ENCODE measurements at places on chromosomes 13 and 19.

- DNase-seq = no peak
Measured at GRCh38 chr13:40223585-40223984, 442.9 kb downstream of the FOXO1 start.

- peak; percentile 29 for DNase-seq
Measured at GRCh38 chr19:1884719-1885334, 469 bp downstream of the ABHD17A start.

GRCh38 chr19:11496391-11497163 is 9.1 kb downstream of the ZNF653 start:
- peak; percentile 82 for DNase-seq

DNA sequence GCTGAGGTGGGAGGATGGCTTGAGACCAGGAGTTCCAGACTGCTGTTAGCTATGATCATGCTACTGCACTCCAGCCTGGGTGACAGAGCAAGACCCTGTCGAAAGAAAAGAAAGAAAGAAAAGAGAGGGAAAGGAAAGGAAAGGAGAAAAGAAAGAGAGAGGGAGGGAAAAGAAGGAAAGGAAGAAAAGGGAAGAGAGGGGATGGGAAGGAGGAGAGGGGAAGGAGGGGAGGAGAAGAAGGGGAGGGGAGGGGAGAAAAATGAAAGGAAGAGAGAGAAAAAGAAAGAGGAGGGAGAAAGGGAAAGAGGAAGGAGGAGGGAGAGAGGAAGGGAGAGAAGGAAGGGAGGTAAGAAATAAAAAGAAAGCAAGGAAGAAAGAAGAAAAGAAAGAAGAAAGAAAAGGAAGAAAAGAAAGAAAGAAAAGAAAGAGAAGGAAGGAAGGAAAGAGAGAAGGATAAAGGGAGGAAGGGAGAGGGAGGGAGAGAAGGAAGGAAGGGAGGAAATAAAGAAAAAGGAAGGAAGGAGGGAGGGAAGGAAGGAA is 44.1 kb downstream of the INSR start:
- DNase-seq = no peak

DNA sequence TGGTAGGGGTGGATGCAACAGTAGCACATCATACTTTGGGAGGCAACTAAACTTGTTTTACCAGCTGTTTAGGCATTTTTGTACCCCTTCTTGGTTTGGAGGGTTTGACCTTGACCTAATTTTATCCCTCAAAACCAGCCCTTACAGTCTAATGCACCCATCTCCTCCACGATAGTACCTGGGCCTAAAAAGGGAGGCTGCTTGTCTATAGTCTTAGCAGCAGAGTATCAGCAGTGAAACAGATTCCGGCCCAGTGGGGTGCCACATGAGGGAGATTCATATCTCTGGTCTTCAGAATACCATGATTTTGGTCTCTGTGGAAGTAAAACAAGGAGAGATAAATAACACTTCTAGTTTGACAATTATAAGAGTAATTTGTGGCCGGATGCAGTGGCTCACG is 39.5 kb upstream of the ATP12A start:
- no peak for DNase-seq

DNA sequence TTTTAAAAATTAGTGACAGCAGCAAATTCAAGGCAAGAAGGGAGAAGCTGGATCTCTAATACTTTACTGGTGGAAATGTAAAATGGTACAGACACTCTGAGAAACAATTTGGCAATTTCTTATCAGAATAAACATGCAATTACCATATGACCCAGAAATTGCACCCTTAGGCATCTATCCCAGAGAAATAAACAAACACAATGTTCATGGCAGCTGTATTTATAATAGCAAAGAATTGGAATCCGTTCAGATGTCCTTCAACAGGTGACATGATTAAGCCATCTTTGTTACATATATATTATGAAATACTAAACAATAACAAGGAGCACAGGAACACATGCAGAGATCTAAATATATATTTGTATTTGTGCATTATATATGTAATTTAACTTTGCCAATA is 756.5 kb downstream of the SLITRK1 start:
- DNase-seq = no peak

GRCh38 chr13:29791997-29792780 is 58.2 kb downstream of the UBL3 start:
- no peak for DNase-seq

- no peak for DNase-seq
Measured at GRCh38 chr13:36920616-36921185, 663 bp upstream of the SMAD9 start.

GRCh38 chr19:28427376-28428083 is 785.4 kb downstream of the UQCRFS1 start:
- no peak for DNase-seq

DNA sequence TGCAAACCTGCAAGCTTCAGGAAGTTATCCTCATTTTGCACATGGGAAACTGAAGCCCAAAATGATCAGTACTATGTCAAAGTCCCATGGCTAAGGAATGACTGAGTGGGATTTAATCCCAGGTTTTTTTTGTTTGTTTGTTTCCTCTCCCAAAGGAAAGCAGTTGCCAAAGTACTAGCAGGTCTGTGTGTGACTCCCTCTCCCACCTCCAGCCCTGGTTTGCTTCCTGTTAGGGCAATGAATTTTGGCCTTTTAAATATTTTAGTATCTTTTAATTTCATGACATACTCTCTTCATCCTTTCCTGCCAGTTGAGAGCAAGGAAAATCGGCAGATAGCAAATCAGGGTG is 134.1 kb upstream of the RNF113B start:
- no peak for DNase-seq

- no peak for DNase-seq
Measured at GRCh38 chr13:81602241-81602640, 1261.3 kb upstream of the SPRY2 start.

DNA sequence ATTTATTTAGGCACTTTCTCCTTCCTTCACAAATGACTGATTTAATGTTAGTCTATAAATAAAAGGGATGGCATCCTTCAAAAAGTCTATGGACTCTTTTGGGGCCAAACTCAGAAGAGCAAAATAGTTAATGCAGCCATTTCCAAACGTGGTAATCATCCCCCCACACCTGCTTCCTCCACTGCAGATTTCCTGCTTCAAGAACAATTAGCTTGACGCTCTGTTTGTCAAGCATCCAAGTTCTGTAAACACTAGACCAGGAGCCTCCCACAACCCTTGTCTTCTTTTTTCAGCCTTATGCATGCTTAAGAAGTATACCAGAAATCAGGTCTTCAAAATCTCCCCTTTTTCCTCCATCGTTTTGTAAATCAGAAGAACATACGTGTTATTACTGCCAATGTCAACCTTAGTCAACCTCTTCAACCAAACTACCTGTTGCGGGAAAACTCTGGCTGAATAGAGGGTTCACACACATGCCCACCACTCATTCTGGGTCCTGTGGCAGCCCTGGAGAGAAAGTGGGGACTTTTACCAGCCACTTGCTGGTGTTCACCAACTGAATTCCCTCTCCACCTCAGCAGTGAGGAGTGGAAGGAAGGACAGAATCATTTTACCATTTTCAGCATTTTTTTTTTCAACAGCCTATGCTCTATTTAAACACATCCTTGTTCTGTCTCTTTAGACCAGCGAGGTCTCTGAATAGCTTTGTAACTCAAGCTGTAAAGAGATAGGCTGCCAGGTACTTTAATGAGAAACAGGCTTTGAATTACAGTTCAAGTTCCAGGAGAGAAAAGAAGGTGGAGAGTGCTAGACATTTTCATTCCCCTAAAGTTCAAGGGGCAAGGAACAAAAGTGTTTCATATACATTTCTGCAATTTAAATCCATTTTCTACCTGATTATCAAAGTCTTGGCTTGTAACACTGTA is 39.1 kb downstream of the EFNB2 start:
- no peak for DNase-seq

DNA sequence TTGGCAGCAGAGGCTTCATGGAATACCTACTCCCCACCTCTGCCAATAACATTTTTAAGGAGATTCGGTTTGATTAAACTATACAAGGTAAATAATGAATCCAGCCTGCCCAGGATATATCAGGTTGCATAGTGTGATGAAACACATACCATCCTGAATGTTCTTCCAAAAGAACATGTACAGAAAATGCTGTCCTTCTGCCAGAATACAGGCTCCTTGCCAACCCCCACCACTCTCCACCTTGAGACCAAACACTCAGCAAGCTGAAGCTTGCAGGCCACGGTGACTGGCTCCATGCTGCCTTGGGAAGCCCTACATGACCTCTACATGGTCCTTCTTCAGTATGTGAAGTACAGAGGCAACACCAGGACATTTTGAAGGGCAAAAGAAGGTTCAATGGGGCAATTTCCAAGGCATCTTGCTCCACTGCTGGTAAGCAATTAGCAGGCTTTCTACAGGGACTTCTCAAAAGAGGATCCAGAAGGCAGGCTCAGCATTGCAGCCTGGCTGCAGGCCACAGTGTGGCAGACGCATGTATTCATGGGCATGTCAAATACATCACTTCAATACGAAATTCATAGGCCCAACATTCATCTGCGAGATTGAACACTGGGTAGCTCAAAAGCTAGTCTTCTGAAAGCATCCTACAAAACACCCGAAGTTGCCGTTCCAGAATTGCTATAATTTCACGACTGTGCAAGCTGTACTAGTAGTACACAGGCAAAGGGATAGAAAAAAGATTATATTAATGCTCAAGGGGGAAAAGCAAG is 62.4 kb upstream of the SERP2 start:
- DNase-seq = no peak

DNA sequence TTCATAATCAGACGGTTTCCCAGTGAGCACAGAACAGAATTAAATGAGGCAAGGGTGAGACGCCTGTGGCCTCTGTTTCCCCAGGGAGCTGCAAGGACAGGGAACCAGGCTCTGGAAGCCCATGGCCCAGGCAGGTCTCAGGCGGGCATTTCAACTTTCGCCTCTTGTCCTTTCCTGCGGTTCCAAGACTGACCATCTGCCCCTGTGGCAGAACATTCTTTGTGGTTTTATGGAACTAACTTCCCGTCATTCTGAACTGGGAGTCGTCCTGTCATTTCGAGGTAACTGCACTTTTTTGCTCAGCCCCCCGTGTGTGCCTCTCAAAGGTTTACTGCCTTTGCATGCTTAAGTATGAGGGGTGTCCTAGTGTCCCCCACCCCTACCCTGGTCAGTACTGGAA is 70.9 kb downstream of the KL start:
- DNase-seq = no peak

GRCh38 chr19:46502891-46503290 is 7.2 kb upstream of the PNMA8B start:
- no peak for DNase-seq

DNA sequence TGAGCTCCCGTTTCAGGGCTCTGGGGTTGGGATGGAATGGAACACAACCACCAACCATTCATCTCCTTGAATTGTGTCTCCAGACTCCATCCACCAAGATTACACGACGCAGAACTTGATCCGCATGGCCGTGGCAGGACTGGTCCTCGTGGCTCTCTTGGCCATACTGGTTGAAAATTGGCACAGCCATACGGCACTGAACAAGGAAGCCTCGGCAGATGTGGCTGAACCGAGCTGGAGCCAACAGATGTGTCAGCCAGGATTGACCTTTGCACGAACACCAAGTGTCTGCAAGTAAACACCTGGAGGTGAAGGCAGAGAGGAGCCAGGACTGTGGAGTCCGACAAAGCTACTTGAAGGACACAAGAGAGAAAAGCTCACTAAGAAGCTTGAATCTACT is 15.5 kb downstream of the FCAR start:
- no peak for DNase-seq

DNA sequence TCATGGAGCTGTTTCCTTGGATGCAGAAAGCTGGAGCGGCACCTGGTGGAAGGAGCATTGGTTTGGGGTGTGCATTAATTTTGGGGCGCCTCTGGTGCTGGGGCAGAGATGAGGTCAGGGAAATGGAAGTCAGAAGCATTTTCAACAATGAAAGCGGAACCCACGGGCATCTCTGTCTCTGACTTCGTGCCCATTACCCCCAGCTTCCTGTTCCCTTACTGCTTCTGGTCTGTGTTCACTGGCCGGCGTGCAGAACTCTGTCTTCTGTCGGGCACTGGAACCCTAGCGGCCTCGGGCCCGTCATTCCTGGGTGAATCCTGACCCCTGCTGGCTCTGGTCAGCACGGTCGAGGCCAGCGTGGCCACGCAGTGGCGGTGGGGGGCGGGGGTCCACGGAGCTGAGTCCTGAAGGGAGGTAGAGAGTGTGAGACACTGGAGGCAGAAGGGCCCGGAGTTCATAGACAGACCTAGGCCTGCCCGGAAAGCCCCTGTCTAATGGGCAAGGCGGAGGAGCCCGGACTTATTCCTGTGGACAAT is 7.9 kb upstream of the LINGO3 start:
- DNase-seq = peak; percentile 47

GRCh38 chr19:18657590-18658365 is 20.9 kb downstream of the KLHL26 start:
- DNase-seq = no peak

GRCh38 chr13:33213024-33213768 is 72.4 kb downstream of the STARD13 start:
- DNase-seq = no peak

DNA sequence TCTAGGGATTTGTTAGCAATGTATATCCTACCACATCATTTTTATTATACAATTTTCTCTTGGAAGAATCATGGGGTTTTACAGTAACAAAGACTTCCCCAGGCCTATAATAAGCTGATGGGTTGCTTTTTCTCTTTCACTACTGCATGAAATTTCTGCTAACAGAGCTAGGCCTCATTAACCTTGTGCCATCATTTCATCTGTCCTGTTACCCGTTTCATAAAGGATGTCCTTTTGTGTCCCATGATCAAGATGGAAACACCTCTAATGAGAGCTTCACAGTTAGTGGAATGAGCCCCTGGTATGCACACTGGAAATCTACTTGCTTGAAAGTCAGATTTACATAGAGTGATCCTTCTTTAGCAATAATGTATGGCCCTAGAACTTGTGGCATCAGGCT is 138.7 kb downstream of the RXFP2 start:
- no peak for DNase-seq

DNA sequence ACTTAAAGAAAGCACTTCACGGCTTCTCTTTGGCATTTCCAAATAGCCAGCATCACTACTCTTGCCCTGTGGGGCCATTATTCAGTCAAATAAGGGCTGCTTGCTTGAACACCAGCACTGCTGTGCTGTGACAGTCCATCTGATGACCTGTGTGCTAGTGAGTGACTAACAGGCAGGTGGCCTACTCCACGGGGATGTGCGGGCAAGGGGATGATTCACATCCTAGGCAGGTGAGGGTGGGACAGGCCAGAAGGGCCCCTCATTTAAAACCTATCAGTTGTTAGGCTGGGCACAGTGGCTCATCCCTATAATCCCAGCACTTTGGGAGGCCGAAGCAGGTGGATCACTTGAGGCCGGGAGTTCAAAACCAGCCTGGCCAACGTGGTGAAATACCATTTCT is 8.2 kb downstream of the CCNE1 start:
- no peak for DNase-seq

GRCh38 chr13:76635232-76636230 is 250.7 kb downstream of the KCTD12 start:
- no peak for DNase-seq

DNA sequence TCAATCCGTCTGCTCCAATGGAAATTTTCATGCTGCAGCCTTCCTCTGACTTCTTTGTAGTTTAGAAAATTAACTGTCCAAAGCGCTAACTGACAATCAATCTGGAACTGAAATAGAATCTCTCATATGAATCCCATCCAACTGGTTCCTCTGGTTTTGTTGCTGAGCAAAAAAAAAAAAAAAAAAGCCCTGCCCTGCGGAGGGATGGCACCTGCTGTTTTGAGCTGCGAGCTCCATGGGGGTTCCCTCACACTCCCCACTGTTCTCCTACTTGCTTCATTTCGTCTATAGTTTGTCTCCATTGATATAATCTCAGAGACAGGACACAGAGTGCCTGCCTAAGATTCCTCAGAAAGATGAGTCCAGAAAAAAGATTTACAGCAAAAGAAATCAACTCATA is 33.4 kb downstream of the FAAP24 start:
- no peak for DNase-seq

- DNase-seq = no peak
Measured at GRCh38 chr13:72151241-72151640, 284.2 kb upstream of the DACH1 start.
